ENCODE measurements at places on chromosomes 3 and 15. TPM values are rescaled to one million over a fixed set of nuclear protein-coding genes. Genes with fewer than 3 reads are reported as not detected.

GRCh38 chr3:184688251-184688881, 23.5 kb downstream of the MAGEF1 start:
- no peaks in the 10 kb centered on the region for H3K27me3 ChIP-seq
- H3K27ac ChIP-seq = no peak overlapping the region
- no peaks in the 10 kb centered on the region for H3K36me3 ChIP-seq

- no peak for DNase-seq
- no peaks in the 10 kb centered on the region for H3K36me3 ChIP-seq
- no peaks in the 10 kb centered on the region for H3K4me1 ChIP-seq
- no peak overlapping the region for H3K4me3 ChIP-seq
- no peak overlapping the region for H3K27ac ChIP-seq
These were observed 53.8 kb downstream of the IGSF11 start for GRCh38 chr3:118980832-118981231.

FGD5 gene
- 36.2 TPM for total RNA-seq

GRCh38 chr15:63597038-63597790, at the start of gene FBXL22:
Gene FBXL22, plus strand, starts transcription at chr15:63597387. Its CDS starts 6 bp downstream, at chr15:63597393.
- DNase-seq = peak; percentile 80
- peak within 1 kb of the TSS; percentile 99 for H3K27ac ChIP-seq
- peaks cover 3% of the 10 kb centered on the region for H3K4me1 ChIP-seq
- no peaks in the 10 kb centered on the region for H3K27me3 ChIP-seq
- peak within 1 kb of the TSS; percentile 59 for H3K4me3 ChIP-seq
- H3K36me3 ChIP-seq = peaks cover 4% of the 10 kb centered on the region
